SW 1271 (cell line): ENCODE measurements at places on chromosomes 7 and 10.
A peak's percentile ranks its signal among the peaks of the same experiment; 100 is the strongest.

DNA sequence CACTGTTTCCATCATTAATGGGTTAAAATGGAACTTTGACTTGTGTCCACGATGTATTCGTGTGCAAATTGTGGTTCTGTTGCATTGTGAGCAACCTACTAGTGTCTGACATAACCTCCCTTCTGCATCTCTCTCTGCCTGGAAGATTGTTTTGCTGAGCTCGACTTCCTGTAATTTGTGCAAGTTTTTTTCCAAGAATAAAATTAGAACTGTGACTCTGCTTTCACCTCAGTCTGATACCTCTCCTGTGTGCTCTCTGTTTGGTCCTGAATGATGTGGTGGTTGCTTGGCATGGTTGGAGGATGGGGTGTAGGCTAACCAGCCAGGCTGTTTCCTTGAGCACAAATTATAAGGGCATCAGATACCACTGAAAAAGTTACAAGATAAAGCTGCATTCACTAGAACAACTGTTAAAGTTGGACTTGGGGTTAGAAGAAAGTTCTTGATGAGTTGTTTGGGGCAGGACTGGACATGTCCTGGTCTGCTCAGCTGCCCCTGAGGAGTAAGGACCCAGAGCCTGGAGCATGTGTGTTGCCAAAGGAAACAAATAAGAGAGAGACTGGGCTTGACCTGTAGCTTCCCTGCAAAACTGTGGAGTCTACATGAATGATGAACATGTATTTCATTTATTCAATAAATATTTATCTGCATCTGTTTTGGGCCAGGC is 1.9 kb upstream of the VOPP1 start:
- no peak for DNase-seq

GRCh38 chr10:3592424-3592823 is 192.6 kb downstream of the KLF6 start:
- DNase-seq, result no peak

GRCh38 chr10:112672706-112673105 is 225.7 kb downstream of the VTI1A start:
- DNase-seq, result no peak

DNA sequence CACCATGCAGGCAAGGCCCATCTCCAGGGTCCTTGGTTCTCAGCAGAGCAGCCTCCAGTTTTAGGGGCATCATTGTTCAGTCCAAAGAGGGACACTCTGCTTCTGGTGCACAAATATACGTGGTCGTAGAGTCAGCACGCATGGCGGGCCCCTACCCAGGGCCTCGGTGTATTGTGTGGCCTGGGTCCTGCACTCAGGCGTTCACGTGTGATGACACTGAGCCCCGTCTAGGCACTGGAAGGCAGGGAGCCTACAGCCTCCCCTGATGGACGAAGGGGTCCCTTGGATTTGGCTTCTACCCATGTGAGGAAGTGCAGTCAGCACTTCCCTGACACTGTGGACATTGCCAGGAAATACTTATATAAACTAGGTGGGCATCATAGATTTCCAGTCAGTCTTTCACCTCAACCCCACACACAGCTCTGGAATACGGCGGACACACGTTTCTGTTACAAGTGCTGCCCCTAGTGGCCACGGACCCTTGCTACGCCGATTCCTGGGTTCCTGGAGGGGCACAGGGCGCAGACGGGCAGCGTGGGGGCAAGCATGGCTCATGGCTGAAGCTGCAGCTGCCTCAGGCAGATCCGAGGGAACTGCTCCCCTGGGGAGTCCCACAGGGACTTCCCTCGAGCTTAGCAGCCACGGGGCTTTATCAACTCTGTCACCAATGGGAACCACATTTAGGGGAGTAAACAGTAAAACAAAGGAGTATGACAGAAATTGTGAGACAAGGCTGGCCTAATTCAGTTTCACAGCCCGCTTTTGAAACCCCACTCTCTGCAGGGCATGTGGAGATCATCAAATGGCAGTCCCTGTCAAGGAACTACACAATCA is 25.4 kb downstream of the AIFM2 start:
- no peak for DNase-seq

DNA sequence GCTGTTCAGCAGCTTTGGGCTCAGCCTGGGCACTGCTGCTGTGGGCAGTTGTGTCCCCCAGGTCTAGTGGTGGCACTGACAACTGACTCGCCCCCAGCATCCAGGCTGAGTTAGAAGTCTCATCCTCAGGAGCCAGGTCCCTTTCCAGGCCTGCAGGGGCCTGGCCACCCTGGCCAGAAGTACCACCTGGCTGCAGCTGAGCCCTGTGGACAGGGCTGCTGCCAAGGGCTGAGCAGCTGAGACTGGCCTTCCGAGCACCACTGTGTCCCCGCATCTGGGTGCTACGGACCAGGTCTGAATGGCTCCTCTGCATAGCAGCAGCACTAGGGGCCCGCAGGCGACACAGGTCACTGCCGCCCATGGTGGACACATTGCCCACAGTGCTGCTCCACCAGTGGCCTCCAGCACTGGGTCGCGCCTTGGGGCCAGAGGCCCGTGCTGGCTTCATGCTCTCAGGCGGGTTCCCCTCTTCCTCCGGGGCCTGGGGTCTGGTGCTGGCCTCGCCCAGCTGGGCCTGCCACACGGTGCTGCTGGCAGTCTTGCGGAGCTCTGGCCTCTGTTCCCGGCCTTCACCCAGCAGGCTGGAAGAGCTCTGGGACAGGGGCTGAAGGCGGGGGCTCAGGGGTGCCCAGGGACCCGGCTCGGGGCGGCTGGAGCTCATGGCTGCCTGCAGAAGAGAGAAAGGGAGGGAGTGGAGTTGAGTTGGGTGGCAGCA is 6.2 kb downstream of the GPRIN2 start:
- DNase-seq, result no peak

DNA sequence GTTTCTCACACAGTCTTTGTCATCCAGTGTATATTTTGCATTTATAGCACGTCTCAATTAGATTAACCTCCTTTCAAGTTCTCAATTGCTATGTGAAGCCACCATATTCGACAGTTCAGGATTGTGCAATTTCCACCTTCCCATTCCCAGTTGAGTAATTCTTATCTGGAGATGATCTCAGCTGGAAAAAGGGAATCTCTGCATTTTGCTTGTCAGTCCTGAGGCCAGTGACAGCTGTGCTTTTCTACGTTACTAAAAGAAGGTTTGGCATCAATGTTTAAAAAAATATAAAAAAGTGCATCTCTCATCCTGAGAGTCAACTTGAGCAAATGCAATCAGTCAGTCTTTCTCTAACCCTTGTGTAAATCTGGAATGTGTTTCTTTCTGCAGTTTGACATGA is 247.7 kb downstream of the PRKG1 start:
- no peak for DNase-seq

DNA sequence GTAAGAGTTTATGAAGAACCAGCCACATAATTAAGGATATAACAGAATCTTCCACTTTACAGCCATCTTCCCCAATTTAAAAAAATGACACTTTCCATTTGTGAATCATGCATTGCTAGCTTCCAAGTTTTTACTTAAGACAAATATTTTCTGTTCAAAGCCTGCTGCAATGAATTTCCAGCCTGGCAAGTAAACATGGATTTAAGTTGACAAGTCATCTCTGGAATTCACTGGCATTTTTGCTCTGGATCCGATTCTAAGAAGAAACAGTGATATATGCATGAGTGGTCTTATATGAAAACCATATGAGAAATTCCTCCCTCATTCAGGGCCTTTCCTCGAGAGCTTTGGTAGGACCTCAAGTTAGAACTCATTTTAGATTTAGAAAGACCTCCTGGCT is 116.1 kb upstream of the CDCA7L start:
- DNase-seq, result no peak

DNA sequence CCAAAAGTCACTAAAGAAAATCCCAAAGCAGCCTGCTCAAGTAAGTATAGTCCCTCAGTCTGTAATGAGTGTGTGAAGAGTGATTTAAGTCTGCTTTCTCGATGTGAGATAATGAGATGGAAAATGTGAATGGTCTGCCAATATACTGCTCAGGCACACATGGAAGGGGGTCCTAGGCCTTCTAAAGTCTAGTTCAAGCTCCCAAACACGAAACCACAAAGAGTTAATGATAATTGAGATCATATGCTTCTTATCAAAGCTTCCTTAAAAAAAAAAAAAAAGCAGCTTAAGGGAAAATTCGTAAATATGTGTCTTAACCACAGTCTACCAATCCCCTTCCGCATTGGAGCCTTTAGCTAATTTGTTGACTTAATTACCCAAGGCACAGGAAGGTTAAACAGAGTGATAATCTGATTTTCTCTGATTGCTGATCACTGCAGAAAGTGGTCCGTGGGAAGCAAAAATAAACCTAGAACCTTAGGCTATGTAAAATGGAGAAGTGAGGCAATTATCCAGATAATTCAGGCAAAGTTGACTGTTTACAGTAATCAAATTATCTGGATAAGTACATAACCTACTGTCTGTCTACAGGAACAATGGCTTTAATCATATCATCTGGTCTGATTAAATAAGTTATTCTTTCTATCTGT is 172.9 kb downstream of the MBL2 start:
- no peak for DNase-seq

DNA sequence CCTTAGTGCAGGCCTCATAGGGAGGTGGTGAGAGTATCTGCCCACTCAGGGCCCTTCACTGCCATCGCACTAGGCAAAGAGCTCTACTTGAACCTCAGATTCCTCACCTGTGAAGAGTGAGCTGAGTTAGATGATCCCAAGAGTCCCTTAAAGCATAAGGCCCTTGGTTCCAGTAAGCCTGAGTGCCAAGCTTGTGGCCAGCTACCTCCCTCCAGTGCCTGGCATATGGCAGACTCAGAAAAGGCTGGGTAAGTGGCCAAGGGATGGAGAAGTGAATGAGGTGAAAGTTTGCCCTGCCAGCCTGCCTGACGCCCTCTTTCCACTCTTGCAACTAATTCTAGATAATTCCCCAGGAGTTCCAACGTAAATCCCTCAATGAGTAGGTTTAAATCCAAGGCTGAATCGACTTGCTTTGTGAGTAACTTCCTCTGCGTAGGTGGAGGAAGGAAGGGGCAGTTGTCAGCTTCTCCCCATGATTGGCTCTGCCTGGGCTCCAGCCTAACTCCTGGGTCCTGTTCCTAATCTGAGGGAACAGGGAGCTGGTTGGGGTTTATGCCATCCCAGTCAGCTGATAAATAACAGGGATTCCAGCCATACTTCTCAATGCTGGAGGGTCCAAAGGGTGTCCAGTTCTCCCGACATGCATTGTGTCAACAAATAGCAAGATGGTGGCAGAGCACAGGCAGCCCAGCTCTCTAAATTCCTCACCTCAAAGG is 14.2 kb downstream of the DUSP5 start:
- no peak for DNase-seq

- no peak for DNase-seq
Observed at GRCh38 chr7:38675494-38676106, 44.4 kb upstream of the AMPH start.

DNA sequence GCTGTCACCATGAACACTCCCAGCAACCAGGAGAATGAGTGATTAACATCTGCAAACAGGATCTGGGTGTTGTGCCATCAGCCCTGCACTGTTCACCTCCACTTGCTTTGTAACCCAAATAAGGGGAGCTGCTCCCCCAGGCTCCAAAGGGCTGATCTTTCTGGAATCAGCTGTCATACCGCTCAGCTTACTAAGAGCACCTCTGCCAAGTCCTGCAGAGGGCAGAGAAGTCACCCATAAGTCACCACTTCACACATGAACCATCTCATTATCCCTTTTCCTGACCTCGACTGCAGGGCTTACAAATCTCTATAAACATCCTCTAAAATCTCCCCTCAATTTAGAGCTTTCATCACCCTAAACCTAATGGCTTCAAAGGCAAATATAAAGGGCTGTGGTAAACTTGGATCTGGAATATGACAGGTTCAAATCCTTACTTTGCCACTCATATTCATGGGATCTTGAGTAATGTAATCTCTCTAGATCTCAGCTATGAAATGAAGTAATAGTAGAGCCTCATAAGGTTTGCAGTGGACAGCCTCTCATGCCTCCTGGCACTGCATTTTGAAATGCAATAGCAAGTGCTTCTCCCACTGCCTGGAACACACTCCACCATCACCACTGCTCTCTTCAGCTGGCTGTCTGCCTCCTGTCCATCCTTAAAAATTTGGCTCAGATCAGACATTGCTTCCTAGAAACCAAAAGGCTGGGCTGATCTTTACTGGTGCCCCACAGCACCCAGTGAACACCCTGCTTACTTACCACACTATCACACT is 38.8 kb downstream of the ERLIN1 start:
- no peak for DNase-seq

DNA sequence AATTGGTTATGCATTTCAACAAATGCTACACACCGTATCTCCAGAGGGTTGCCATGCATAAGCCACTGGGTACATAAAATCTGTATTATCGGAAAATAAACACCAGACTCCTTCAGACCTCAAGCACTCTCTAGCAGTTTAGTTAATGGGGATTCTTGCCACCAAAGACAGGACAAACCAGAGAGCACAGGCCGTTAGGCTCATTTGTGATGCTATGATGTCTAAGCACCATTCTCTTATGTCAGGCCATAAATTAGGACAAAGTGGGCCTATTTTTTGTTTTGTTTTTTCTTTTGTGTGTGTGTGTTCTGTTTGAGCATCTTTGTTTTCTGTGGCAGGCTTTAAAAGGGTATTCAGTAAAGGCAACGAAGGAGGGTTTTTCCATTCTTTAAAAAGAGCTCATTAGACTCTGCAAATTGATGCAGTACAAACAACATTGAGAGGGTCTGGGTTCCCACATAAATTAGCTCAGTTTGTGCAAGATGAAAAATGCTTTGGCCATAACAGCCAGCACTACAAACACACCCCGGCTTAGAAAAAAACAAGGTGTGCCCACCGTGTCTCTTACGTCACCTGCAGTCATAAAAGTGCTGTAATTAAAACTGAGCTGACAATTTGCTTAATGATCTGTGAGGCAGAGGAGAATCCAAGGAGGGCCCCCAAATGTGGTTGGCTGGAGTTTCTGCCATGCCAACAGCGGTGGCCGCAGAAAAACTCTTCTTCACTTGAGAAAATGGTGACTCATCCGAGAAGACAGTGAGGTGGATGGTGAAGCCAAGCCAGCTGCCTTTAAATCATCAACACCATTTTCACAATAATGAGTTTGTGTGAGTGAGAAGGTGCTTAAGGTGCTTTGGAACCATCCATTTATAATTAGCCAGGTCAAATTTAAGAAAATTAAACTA is 297.9 kb downstream of the GATA3 start:
- no peak for DNase-seq

GRCh38 chr7:10708447-10708846 is 265.2 kb upstream of the PHF14 start:
- DNase-seq, result peak; percentile 55

DNA sequence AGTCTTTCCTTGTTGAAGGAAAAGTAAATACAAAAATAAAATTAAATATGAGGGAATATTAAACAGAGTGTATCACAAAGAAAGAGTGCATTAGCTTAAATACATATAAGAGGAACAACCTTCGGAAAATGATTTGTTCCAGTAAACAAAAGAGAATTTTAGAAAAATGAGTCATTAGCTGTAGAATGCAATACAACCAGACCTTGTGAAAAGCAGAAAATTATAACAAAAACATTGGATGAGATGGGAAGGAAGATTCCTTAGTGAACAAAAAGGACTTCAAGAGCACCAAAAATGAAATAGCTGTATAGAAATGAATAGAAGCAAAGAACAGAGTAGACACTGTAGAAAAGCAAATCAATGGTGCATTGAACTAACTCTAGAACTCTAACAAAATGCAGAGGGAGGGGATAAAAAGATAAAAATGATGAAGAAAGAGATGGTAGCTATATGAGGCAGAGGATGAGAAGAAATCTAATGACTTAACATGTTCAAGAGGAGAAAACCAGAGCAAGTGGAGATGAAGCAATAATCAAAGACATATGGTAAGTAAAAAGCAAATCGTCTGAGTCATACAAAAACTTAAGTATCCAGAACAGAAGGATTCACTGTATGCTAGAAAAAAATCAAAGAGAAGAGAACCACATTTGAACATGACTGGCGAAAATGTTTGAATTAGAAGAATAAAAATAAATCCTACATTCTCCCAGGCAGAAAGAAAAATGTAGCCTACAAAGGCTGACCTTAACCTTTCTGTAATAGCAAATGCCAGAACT is 190.5 kb downstream of the TMEM26 start:
- no peak for DNase-seq
